Foreskin keratinocyte (primary cell): ENCODE measurements at places on chromosomes 13 and 19. TPM values are rescaled to one million over a fixed set of nuclear protein-coding genes. Genes with fewer than 3 reads are reported as not detected.

Gene NFIX
- 9.4 and 13.0 TPM in 2 replicates for total RNA-seq

Gene GGN
- 0.42 and 0.58 TPM in 2 replicates for total RNA-seq

Gene OR7C1
- total RNA-seq: not detected in 2 replicates

Gene ARHGAP33
- 2.2 and 3.8 TPM in 2 replicates for total RNA-seq

Gene GRK1
- not detected in 2 replicates for total RNA-seq

Gene CACNG8
- total RNA-seq: not detected in 2 replicates

Gene C19orf33
- total RNA-seq: 513 and 634 TPM in 2 replicates

Gene URI1
- total RNA-seq: 68.2 and 72.4 TPM in 2 replicates

Gene CATSPERD
- total RNA-seq: not detected in 2 replicates

Gene CYSLTR2
- not detected in 2 replicates for total RNA-seq

Gene ZIC5
- total RNA-seq: not detected in 2 replicates

Gene SIAH3
- 0.28 and 0.48 TPM in 2 replicates for total RNA-seq

Gene ZNF285
- 2.3 and 2.7 TPM in 2 replicates for total RNA-seq

Gene WDR62
- 9.6 and 12.6 TPM in 2 replicates for total RNA-seq

Gene GPC6
- 1.0 and 1.1 TPM in 2 replicates for total RNA-seq

Gene KLK2
- not detected in 2 replicates for total RNA-seq

Gene LILRA5
- not detected in 2 replicates for total RNA-seq

Gene DAND5
- total RNA-seq: 0.07 and 0.14 TPM in 2 replicates

Gene FCHO1
- 6.2 and 8.8 TPM in 2 replicates for total RNA-seq

Gene NALCN
- total RNA-seq: 0.07 TPM in 1 of 2 replicates, not detected in the other

Gene SIGLECL1
- not detected in 2 replicates for total RNA-seq

Gene CAPN12
- total RNA-seq: 0.78 and 1.4 TPM in 2 replicates

Gene ZGLP1
- 1.6 and 2.6 TPM in 2 replicates for total RNA-seq

Gene OCEL1
- total RNA-seq: 12.3 and 14.4 TPM in 2 replicates

Gene ATXN8OS
- total RNA-seq: not detected in 2 replicates

Gene CA11
- total RNA-seq: 3.9 and 4.9 TPM in 2 replicates

Gene OR7G1
- total RNA-seq: not detected in 2 replicates

Gene VSTM1
- not detected in 2 replicates for total RNA-seq

Gene TNNI3
- 5.3 and 5.4 TPM in 2 replicates for total RNA-seq

Gene ZSCAN1
- total RNA-seq: not detected in 2 replicates

Gene PDCD5
- 247 and 276 TPM in 2 replicates for total RNA-seq

Gene FUT2
- 3.6 and 3.7 TPM in 2 replicates for total RNA-seq

Gene UBL3
- 7.3 and 9.5 TPM in 2 replicates for total RNA-seq

Gene SPC24
- total RNA-seq: 29.4 and 43.8 TPM in 2 replicates

Gene MISP
- total RNA-seq: 50.0 and 55.4 TPM in 2 replicates

Gene S1PR4
- 0.11 and 0.27 TPM in 2 replicates for total RNA-seq

Gene EPS8L1
- 16.6 and 30.2 TPM in 2 replicates for total RNA-seq

Gene VAV1
- total RNA-seq: 0.14 and 0.34 TPM in 2 replicates

Gene SYCN
- total RNA-seq: not detected in 2 replicates

Gene ZNF439
- total RNA-seq: 0.68 and 0.74 TPM in 2 replicates

Gene ATP8A2
- total RNA-seq: 0.42 and 0.51 TPM in 2 replicates

Gene IGFL3
- total RNA-seq: 2.3 and 5.2 TPM in 2 replicates

Gene NOVA2
- not detected in 2 replicates for total RNA-seq

Gene ZNF835
- not detected in 2 replicates for total RNA-seq

Gene SKA3
- total RNA-seq: 23.4 and 27.2 TPM in 2 replicates

Gene FUT1
- 8.0 and 8.2 TPM in 2 replicates for total RNA-seq

Gene LHFPL6
- total RNA-seq: 20.9 and 21.8 TPM in 2 replicates

Gene LILRB2
- total RNA-seq: not detected in 2 replicates

Gene RNF17
- not detected in 2 replicates for total RNA-seq

Gene ZNF66
- total RNA-seq: 2.3 and 2.6 TPM in 2 replicates

Gene CEACAM7
- not detected in 2 replicates for total RNA-seq

Gene WDR87
- not detected in 2 replicates for total RNA-seq

Gene FFAR1
- total RNA-seq: not detected in 2 replicates

Gene IZUMO2
- total RNA-seq: not detected in 2 replicates

Gene GPR12
- not detected in 2 replicates for total RNA-seq

Gene INSR
- 2.8 and 3.7 TPM in 2 replicates for total RNA-seq

Gene ZNF420
- 3.7 and 4.7 TPM in 2 replicates for total RNA-seq
